SJCRH30 (cell line): ENCODE measurements at places on chromosomes 12 and 14. TPM values are rescaled to one million over a fixed set of nuclear protein-coding genes. Genes with fewer than 3 reads are reported as not detected.

DNA sequence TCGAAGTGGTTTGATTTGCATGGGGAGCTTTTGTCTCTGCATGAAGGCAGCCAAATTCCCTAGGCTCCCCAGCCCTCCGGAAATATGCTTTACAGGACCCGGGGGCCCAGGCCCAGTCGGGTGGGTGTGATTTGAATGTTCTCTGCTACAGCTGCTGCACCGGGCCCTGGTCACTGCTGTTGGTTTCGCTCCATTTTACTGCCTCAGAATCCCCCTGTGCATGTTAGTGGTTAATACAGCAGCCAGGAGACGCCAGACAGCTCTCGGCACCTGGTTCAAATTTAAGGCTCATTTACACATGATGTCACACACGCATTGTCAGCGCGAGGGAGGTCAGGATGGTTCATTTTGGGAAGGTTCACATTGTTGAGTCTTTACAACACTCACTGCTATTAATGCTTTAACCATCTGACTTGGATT, 99.6 kb downstream of the SLC38A6 start:
- no peak overlapping the region for H3K4me3 ChIP-seq
- peaks cover 14% of the 10 kb centered on the region for H3K36me3 ChIP-seq
- DNase-seq, result peak; percentile 45
- H3K27me3 ChIP-seq, result no peaks in the 10 kb centered on the region

- no peak overlapping the region for H3K4me3 ChIP-seq
- no peak for DNase-seq
- H3K36me3 ChIP-seq, result peaks cover 42% of the 10 kb centered on the region
- H3K27me3 ChIP-seq, result no peaks in the 10 kb centered on the region
- no peaks in the 10 kb centered on the region for H3K4me1 ChIP-seq
Observed at GRCh38 chr12:122602456-122602855, 75.4 kb downstream of the KNTC1 start.

DNA sequence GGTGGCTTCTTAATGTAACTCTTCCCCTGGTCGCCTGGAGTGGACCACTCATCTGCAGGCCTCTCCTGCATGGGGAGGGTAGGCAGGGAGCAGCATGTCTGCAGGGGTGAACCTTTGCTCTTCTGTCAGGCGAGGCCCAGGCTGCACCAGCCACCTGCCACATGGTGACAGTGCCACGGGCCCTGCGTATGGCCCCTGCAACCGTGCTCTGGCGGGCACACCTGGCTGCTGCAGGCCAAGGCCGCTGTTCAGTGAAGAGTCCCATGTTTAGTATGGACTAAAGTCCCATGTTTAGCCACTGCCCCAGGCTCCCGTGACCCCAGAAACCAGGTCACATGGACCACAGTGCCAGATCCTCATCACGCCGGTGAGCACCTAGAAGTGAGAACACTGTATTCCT, 187.0 kb downstream of the ADGRD1 start:
- no peak overlapping the region for H3K4me3 ChIP-seq
- no peak for DNase-seq
- no peaks in the 10 kb centered on the region for H3K4me1 ChIP-seq
- no peaks in the 10 kb centered on the region for H3K36me3 ChIP-seq

DNA sequence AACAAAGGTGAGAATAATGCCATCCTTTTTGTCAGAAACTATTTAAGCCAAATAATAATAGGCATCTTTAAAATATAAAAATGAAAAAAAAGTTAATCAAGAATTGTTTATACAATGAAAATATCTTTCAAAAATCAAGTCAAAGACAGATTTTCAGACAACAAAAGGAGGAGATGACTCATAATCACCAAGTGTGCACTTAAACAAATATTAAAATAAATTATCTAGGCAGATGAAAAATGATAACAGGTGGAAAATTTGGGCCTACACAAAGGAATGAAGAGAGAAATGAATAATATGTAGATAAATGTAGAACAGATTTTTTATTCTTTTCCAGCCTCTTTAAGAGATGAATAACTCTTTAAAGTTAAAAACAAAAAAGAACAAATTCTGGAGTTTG, 250.0 kb upstream of the PLEKHG7 start:
- H3K27ac ChIP-seq, result no peak overlapping the region
- no peak overlapping the region for H3K4me3 ChIP-seq
- no peaks in the 10 kb centered on the region for H3K27me3 ChIP-seq

GRCh38 chr12:1826867-1827705, 6.7 kb downstream of the LRTM2 start:
- no peak overlapping the region for H3K27ac ChIP-seq
- peaks cover 2% of the 10 kb centered on the region; the same call in 1 of the 2 replicates for H3K4me1 ChIP-seq
- DNase-seq, result peak; percentile 45
- H3K27me3 ChIP-seq, result peaks cover 12% of the 10 kb centered on the region; the same call in 1 of the 2 replicates
- no peaks in the 10 kb centered on the region for H3K36me3 ChIP-seq
- no peak overlapping the region for H3K4me3 ChIP-seq

- H3K27me3 ChIP-seq, result no peaks in the 10 kb centered on the region
- H3K36me3 ChIP-seq, result peaks cover 10% of the 10 kb centered on the region
- peak overlapping the region; percentile 87 for H3K4me3 ChIP-seq
- DNase-seq, result no peak
- H3K27ac ChIP-seq, result peak overlapping the region; percentile 97
Observed at GRCh38 chr14:60093080-60093479, 1.4 kb downstream of the PCNX4 start.

DNA sequence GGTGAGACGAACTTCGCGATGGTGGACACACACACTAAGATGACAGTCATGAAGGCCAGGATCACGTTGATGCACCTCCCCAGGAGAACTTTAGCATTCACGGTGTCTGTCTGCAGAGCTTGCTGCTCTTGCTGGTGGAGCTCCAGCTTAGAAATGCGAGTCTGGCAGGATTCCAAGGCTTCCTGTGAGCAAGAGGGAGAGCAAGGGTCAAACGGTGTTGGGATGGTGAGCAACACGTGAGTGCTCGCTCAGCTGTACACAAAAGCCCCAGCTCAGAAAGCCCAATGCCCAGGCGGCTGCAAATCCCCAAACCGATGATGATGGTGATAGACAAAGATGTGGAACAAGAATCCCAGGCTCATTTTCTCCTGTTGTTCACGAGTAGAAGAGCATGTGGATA, 78.8 kb downstream of the TMCC3 start:
- no peak overlapping the region for H3K27ac ChIP-seq
- DNase-seq, result peak; percentile 18
- H3K4me3 ChIP-seq, result no peak overlapping the region
- H3K4me1 ChIP-seq, result no peaks in the 10 kb centered on the region
- H3K27me3 ChIP-seq, result no peaks in the 10 kb centered on the region

DNA sequence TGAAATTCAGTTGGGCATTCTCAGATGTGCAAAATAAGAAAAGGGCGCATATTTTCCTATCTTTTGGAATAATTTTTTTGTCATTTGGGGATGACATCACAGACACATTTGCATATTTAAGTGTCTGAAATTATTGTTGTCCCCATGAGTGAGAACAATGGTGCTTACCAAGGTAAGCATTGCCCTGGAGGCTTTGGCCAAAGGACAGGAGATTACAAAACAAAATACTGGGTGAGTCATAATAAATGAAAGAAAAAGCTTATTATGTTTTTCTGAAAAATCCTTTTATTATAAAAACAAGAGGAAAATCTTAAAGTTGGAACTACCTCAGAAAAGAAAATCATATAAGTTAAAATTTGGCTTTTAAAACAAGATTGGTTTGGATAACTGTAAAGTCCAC, 254.9 kb downstream of the BTG1 start:
- no peaks in the 10 kb centered on the region for H3K4me1 ChIP-seq
- H3K4me3 ChIP-seq, result no peak overlapping the region
- H3K27me3 ChIP-seq, result no peaks in the 10 kb centered on the region
- no peak for DNase-seq

RIMBP2 gene
- not detected in 2 replicates for total RNA-seq

GRIN2B gene
- total RNA-seq, result under 0.01 and 0.13 TPM in 2 replicates

CACNA2D4 gene
- total RNA-seq, result 2.7 and 3.6 TPM in 2 replicates

SLC39A5 gene
- not detected in 2 replicates for total RNA-seq

AQP2 gene
- total RNA-seq, result not detected in 2 replicates

VTI1B gene
- total RNA-seq, result 34.7 and 35.3 TPM in 2 replicates

FGF6 gene
- not detected in 2 replicates for total RNA-seq
